ENCODE measurements at places on chromosomes 5 and 9.

DNA sequence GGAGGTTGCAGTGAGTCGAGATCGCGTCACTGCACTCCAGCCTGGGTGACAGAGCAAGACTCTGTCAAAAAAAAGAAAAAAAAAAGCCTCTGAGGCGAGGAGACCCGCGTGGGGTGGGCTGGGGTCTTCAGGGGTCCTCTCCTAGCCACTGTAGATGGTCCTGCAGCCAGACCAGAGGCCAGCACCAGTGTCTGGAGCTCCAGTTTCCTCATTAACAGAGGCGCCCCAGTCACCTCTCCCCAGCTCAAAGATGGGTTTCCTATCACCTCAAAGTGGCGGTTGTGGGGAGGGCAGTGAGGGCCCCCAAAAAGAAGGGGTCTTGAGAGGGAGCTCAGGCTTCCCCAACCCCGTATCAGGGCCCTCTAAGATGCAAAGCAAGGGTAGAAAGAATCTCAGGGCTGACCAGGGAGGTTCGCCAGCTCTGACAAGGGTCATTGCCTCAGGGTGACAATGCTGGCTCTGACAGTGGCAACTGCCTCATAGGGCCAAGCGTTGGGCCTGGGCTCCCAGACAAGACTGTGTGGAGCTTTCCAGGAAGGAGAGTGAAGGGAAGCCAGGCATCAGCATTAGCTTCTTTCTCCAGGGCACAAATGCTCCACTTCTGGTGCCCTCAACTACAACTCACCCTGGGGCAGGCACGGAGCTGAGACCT is 15.0 kb downstream of the STK10 start:
- DNase-seq = no peak

- DNase-seq = no peak
Measured at GRCh38 chr9:94675008-94675881, 35.9 kb upstream of the FBP1 start.

DNA sequence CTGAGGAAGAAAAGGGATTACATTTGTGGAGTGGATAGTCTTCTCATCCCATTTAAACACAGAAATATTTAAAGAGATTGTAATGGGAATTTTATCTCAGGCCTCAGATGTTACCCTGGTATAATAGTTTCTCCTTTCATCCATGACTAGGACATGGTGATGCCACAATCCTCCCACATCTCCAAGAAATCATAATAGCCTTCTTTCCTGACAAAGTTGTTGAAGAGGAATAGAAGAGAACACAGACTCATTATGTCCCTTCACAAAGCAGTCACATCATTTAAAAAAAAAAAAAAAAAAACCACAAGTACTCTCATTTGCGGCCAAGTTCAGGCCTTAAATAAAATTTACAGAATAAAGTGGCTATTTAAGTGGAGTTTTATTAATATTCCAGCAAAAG is 359.6 kb downstream of the DEPDC1B start:
- DNase-seq = no peak

DNA sequence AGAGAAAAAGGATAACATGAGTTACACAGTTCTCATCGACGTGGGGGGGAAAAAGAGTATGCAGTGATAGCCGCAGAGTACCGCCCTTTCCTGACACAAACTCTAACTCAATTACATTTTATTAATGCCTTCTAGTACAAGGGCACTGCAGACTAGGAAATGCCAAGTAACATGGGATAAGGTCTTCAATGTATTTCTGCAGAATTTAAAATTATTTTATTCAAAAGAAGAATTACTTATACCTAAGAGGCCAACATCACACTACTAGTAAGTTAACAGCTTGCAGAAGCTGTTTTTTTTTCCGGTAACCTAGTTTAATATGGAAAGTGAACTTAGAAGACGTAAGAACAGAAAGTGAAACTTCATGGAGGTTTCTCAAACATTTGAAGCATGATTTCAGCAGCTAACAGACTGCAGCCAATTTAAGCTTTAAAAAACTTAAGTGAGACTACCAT is 3.9 kb downstream of the SETX start:
- no peak for DNase-seq

DNA sequence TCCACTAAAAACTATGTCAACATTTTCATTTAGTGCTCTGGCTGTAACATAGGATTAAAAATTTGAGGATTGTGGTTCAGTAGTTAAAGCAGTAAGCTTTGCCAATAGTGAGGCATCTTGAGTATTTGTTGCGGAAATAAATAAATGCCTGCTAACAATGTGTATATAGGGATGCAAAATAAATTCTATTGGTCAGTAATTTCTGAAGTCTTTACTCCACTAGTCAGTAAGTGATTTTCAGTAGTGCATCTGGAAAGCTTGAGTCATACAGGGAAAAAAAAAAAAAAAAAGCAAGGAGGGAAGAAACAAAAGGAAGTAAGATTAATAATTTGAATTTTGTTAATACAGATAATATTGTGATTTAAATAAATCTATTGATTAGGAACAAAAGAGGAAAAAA is 21.0 kb downstream of the NIPBL start:
- no peak for DNase-seq

DNA sequence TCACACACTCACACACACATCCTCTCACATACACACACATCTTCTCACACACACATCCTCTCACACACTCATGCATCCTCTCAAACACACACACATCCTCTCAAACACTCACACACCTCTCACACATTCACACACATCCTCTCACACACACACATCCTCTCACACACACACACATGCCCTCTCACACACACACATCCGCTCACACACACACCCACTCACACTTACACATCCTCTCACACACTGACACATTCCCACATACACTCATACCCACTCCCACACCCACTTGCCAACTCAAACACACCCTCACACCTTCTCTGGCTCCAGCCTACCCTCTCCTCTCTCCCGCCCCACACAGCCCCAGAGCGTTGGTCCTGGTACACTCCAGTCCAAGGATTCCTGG is 127.9 kb upstream of the SLC30A5 start:
- DNase-seq = no peak

DNA sequence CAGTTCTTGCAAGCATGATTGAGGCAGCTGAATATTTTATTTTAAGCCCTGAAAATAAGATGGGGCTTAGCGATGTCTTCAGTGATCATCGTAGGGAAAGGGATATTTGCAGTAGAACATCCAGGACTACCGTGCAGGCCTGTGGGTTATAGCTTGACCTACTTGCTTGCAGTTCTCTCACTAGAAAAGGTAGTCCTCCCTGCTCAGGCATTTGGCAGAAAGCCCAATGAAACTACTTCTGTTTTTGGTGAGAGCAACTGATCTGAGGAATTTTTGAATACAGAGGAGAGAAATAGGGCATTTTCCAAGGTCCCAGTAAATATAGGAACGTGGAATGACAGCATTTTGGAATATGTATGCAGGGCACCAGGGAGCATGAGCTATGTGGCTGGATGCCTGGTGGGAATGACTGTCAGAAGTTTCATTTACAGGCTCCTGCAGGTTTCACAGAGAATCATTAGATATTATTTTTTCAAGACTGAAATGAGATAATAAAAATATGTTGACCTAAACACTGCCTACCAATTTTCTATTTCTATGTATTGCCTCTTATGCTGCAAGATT is 417.9 kb upstream of the ACTBL2 start:
- DNase-seq = no peak

DNA sequence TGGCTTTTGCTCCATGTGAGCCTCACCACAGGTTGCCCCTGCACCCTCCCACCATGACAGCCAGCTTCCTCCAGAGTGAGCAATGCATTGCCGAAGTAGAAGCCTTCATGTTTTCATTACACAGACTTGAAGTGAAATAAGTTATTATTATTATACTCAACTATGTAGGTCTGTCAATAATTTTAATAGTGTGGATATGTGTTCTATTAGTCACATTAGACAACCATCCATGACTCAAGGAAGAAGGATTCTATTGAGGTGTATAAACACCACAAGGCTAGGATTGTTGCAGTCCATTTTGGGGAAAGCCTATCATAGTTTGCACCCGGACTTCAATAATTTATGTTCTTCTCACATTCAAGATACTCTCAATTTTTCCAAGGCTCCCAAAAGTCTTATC is 369.5 kb downstream of the TAF11L14 start:
- DNase-seq = no peak

GRCh38 chr9:131096269-131097125 is at the start of gene AIF1L:
Gene AIF1L, plus strand, starts transcription at chr9:131096531. Its CDS starts 99 bp downstream, at chr9:131096630.
- peak; percentile 56 for DNase-seq

- DNase-seq = no peak
Measured at GRCh38 chr5:88940713-88941112, 57.7 kb upstream of the MEF2C start.

GRCh38 chr5:95925939-95926338 is 35.7 kb downstream of the ELL2 start:
- no peak for DNase-seq

DNA sequence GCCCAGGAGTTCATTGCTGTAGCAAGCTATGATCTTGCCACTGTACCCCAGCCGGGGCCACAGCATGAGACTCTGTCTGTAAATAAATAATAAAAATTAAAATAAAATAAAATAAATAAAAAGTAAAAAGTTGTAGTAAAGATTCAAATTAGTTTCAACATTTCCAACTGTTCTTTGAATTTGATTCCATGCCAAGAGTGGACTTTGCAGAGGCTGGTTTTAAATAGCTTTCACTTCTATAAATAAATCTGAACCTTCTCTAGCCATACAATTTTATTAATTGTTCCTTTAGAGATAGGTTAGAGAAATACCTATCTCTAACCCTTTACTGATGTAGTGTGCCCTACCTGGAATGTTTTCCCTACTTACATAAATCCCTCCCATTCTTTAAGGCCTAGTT is 129.7 kb upstream of the SLIT3 start:
- no peak for DNase-seq

- no peak for DNase-seq
Measured at GRCh38 chr5:83313436-83313835, 158.1 kb upstream of the VCAN start.

- no peak for DNase-seq
Measured at GRCh38 chr9:107933516-107933915, 443.9 kb upstream of the KLF4 start.

- DNase-seq = no peak
Measured at GRCh38 chr5:10660720-10661387, 97.0 kb downstream of the ANKRD33B start.

GRCh38 chr9:76103531-76104315 is 213.2 kb downstream of the PCSK5 start:
- DNase-seq = no peak

DNA sequence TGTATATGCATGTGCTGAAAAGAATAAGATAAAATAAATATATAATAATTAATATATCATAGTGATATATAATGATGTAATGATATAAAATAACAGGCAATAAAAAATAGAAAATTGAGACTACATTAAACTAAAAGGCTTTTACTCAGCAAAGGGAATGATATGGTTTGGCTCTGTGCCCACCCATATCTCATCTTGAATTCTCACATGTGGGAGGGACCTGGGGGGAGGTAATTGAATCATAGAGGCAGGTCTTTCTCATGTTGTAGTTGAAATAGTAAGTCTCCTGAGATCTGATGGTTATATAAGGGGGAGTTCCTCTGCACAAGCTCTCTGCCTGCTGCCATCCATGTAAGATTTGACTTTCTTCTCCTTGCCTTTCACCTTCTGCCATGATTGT is 1550.9 kb upstream of the CDH6 start:
- no peak for DNase-seq

- no peak for DNase-seq
Measured at GRCh38 chr9:126707083-126707482, 93.4 kb downstream of the LMX1B start.

- no peak for DNase-seq
Measured at GRCh38 chr9:87122947-87123685, 175.8 kb upstream of the GAS1 start.

GRCh38 chr9:75200892-75201470 is 112.7 kb downstream of the OSTF1 start:
- DNase-seq = peak; percentile 47

DNA sequence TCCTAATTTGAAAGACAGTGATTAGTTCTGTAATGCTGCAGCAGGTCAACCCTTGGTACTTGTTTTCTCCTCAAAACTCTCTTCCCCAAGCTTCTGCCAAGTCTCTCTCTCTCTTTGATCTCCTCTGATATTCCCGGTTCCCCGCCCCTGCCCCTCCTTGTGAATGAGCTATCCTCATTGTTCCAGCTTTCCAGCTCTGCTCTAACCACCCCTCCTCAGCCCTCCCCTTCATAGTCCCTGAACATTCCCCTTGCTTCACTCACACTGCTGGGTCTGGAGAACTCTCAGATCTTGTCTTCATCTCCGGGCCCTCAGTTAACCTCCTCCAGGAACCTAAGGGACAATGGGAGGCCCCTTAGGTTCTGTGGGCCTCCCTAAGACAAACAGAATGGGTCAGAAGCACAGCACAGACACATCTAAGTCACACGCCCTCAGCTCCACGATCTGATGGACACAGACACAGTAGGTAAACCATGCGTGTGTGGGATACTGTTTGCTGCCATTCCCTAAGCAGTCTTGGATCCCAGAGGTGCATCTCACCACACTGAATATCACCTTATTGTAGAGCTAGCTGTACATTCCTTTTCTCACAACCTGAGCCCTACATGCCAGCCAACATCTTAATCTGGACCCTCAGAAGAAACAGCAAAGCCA is 17.4 kb upstream of the LARP1 start:
- DNase-seq = peak; percentile 62

DNA sequence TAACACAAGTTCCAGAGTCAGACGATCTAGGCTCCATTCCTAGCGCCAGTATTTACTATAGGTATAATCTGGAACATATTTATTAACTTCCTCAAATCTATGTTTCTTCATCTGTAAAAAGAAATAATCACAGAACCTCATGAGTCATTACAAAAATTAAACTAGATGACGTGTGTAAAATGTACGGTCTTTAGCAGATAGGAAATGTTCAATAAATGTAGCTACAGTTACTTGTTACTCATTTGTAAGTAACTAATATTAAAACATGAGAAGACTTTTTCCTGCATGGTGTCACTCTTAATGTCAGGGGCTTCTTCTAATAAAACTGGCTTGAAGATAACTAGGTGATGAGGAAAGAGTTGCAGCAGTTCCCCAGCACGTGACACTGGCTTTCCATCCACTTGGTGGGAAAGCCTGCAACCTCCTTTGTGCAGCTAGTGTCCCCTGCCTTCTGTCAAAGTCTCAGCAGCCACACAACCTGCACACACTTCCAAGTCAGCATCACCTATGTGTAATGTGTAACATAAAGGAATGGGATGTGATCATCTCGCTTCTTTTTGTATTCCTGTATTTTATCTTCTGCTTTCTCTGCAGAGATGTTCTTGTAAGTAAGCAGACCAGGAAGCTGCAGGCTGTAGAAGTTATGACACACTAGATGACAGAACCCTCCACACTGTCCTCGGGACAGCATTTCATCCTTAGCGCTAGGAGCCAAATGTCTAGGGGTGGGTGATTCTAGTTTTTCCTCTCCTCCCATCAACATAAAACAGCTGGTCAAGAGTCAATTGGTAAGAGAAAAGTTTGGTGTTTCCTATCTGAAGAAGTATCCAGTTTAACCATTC is 1.8 kb upstream of the JAKMIP2 start:
- DNase-seq = no peak
